ENCODE measurements at places on chromosomes 1 and 21.

DNA sequence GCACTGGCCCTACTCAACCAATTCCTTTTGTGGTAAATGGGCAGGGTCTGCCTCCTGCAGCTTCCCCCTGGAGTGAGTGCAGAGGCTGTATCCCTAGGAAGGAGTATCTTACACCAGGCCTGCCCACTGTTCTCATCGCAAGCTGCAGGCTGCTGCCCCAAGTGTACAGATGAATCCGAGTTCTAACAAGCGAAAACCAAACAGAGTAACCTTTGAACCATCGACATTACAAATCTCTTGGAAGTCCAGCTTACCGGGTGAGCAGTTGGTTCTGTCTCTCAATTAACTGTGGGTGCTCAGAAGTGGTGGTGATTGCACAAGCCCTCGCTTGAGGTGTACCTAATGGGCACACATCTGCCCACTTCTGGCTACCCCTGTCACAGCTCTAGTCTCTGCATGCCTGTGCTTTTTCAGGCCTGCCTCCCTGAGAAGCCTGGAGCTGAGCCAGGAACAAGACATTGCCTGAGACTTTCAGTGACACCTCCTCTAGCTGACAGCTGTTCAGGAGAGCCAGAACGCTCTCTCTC is 22.7 kb downstream of the INAVA start:
- no peak for DNase-seq

DNA sequence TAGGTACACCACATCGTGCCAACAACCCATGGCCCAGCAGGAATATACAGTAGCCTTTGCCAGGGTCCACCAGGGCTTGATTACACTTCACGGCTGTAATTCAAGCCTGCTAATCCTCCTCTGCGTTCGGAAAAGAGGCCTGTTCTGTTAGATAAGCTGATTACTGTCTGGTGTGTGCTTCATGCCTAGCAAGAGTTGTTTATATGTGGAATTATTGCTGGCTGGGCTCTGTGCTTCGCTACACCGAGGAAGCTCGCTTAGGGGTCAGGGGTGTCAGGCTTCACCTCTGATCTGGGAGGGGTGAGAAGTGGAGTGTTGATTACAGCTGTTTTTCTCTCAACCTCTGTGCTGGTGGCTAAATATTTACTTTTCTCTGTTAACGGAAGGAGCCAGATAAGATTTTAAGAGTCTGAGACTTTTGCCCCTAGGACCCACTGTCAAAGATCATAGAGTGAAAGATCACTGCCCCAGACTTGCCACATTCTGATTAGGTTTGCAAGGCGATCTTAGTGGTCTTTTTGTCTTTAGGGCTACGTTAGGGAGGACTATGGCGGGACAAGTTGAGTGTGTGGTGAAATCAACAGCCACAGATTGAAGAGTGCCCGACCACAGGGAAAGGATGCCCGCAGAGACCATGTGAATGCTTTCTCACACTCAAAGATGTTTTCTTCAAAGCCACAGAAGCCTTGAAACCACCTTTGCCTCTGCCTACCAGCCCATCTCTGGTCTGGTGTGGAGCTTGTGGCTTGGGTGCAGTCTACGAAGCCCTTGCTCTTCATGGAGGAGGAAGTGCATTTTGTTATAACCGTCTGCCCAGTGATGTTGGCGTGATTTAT is 216.1 kb downstream of the PBX1 start:
- no peak for DNase-seq

GRCh38 chr1:90486996-90487395 is 230.1 kb downstream of the BARHL2 start:
- DNase-seq = no peak

DNA sequence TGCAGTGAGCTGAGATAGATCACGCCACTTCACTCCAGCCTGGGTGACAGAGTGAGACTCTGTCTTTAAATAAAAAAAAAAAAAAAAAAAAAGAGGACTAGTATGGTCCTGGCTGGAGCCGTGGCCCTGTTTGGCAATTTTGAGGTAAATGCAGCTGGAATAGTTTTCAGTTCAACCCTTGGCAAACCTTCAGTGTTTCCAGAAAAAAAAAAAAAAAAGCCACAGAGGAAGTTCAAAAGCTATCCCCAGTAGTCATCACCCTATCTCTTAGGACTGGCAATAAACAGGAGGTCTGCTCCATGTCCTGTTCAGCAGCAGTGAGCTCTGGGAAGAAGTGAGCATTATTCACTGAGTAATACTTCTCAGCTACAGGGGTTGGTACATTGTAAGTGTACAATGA is 56.8 kb upstream of the ERRFI1 start:
- DNase-seq = no peak

DNA sequence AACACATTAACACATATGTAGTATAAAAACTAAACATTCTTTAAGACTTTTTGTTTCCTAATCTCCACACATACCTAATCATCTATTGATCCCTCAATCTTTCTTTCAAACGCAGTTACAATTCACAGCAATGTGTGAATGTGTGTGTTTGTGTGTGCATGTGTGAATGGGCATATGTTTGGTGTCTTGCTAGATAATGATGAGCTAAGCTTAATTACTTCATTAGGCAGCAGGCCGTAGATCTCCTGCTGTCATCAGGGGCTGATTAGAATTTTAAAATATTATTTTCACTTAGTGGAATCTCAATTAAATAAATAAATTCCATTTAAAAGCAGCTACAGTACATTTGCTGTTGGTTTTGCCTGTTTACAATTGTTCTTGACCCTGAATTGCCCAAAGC is 187.8 kb upstream of the LHX8 start:
- no peak for DNase-seq

GRCh38 chr1:91877574-91878208 is 8.3 kb downstream of the TGFBR3 start:
- no peak for DNase-seq

DNA sequence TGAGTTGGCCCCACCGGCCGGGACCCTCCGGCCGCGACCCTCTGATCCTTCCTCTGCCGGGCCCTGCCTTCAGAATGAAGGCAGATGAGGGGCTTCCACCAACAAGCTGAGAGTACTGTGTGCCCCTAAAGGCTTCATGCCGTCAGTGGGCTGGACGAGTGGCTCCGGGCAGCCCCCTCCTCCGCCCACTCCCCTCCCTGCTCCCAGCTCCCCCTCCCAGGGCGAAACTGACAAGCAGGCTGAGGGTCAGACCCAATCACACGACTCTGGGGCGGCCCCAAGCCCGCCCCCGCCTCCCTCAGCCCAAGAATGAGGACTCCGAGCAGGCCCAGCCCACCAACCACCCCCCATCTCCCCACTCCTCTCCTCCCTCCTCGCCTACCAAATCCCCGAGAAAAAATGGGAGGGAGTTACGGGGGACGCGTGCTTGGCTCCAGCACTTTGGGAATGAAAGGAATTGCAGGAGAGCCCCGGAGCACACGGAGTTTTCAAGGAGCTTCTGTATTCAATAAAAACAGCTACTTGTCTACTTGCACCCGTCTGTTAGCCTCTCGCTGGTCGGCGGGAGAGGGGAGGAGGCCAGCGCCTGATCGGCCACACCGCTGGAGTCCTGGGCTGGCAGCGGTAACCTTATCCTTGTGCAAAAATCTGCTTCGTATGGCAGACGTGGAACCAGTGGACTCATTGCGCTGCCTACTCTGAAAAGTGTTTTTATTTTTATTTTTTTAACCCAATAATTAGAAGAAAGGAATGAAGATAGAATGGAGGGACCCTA is at the start of gene COL11A1:
TSS of gene COL11A1 (minus strand) at position 147 of the 775 bp plus-strand sequence. CDS start 344 bp downstream, outside the sequence.
- DNase-seq = no peak

- DNase-seq = no peak
Measured at GRCh38 chr1:153357076-153357852, 390 bp upstream of the S100A9 start.

GRCh38 chr21:32334980-32335531 is 36.4 kb downstream of the MRAP start:
- no peak for DNase-seq

DNA sequence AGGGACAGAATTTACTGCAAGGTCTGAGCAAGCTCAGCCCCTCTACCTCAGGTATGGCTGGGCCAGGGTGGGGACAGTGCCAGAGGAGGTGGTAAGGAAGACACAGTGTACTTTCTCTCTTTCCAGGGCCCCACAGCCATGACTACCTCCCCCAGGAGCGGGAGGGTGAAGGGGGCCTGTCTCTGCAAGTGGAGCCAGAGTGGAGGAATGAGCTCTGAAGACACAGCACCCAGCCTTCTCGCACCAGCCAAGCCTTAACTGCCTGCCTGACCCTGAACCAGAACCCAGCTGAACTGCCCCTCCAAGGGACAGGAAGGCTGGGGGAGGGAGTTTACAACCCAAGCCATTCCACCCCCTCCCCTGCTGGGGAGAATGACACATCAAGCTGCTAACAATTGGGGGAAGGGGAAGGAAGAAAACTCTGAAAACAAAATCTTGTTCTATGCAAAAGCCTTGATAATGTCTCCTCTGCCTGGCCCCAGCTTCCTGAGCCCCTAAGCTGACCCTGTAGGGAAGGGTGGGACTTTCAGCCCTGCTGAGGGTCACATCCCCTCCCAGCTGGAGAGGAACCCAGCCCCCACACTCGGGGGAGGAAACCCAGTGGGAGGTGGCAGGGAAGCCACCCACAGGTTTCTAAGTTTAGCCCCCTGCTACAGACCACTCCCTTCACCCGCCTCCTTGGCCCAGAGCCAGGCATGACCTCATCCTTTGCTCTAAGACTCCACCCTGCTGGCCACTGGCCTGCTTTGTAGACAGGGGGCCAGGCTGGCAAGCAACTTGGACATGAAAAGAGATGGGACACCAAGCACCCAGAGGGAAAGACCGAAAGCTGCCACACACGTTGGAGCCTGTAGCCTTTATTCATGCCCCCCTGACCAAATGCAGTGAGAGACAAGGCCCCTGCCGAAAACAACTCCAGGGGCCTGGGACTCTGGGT is 6.4 kb downstream of the RHOC start:
- DNase-seq = peak; percentile 50

DNA sequence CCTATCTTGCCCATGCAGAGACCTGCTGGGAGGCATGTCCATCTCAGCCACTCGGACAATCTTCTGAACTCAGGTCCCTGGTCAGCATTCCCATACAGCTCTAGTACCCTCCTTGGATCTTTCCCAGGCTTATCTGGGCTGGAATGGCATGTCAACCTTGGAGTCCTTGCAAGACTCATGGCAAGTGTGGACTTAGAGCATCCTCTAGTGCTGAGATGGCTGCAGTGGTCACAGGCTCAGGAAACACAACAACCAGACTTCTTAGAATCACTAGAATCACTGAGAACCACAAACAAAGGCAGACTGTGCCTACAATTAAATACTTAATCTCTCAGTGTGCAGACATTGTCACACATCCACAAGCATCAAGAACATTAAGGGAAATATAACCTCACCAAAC is 73.1 kb upstream of the TSHB start:
- DNase-seq = no peak

GRCh38 chr1:157137046-157137407 is 1.2 kb downstream of the ETV3 start:
- DNase-seq = no peak

DNA sequence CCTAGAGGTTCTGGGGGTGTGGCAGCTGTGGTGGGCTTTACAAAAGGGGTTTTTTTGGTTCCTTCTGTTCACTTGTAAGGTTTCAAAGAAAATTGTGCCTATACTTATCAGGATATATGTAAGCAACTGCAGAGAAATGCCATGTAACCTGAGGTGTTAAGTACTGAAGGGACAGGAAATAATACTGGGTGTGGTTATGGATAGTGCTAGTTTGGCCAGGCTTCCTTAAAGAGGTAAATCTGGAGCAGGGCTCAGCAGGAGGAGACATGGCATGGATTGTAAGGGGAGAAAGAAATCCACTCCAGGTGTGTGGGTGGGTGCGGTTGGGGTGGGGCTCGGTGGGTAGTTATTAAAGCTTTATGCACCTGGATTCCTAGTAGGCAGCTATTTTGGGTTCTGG is 28.3 kb downstream of the KIRREL1 start:
- no peak for DNase-seq

GRCh38 chr21:32713726-32714125 is 14.1 kb downstream of the SYNJ1 start:
- no peak for DNase-seq

- no peak for DNase-seq
Measured at GRCh38 chr1:240116831-240117769, 25.4 kb downstream of the FMN2 start.

DNA sequence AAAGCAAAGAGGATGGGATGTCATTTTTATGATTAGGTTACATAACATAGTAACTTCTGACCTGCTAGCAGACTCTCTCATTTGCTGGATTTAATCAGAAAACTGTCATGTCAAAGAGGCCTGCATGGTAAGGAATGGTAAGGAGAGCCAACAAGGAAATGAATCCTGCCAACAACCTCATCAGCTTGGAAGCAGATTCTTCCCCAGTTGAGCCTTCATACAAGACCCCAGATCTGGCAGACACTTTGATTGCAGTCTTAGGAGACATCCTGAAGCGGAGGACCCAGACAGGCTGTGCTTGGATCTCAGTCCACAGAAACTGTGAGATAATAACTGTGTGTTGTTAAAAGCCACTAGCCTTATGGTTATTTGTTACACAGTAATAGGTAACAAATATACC is 27.6 kb upstream of the MARK1 start:
- no peak for DNase-seq

DNA sequence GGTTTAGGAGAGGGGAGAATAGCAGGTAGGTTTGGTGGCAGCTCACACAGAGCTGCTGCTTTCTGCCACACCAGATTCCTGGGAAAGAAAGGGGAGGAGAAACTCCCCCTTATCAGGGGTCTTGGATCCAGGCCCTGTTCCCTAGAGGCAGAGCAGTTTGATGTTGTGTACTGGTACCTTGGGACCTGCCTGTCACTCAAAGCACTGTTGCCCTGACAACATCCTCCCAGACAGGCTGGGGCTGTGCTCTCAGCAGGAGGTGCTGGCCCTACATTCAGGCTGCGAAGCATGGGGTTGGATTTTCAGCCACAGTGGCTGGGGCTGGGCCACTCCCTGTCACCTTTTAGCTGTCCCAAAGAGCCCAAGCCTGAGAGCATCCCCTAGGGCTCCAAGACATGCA is 188.0 kb downstream of the GRIK3 start:
- no peak for DNase-seq

GRCh38 chr1:186291271-186291670 is 83.8 kb downstream of the TPR start:
- no peak for DNase-seq

GRCh38 chr1:171160211-171160610 is 24.9 kb upstream of the FMO2 start:
- DNase-seq = no peak

GRCh38 chr1:47783638-47784496 is 213.3 kb downstream of the TRABD2B start:
- no peak for DNase-seq

DNA sequence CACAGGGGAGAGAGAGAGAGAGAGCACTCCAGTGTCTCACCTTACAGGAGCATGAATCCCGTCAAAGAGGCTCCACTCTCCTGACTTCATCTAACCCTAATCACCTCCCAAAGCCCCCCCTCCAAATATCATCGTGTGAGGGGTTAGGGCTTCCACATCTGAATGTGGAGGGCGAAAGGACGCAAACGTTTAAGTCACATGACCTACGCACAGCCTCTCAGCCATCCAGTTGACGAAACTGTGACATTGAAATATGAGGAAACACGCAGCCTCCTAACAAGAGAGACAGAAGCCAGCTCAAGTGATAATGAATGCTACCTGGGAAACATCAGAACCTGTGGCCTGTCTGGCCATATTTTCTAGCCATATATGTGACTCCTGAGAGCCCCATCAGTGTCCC is 63.7 kb downstream of the MATN1 start:
- DNase-seq = no peak

GRCh38 chr1:163173121-163173520 is 29.6 kb downstream of the RGS5 start:
- DNase-seq = no peak
